ENCODE measurements at places on chromosomes 7 and 10. TPM values are rescaled to one million over a fixed set of nuclear protein-coding genes. Genes with fewer than 3 reads are reported as not detected.
A peak's percentile ranks its signal among the peaks of the same experiment; 100 is the strongest.

DNA sequence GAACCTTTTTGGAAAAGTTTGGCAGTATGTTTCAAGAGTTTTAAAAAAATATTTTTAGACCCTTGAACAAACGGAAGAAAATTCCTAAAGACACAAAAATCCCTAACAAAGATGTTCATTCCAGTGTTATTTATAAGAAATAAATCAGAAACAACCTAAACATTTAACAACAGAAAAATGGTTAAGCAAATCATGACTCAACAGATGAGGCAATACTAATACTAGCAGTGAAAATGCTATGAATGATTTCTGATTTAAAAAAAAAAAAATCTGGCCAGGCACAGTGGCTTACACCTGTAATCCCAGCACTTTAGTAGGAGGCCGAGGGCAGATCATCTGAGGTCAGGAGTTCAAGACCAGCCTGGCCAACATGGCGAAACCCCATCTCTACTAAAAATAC is 61.0 kb downstream of the ARHGAP12 start:
- peaks cover 3% of the 10 kb centered on the region for H3K4me1 ChIP-seq
- DNase-seq = no peak
- no peak overlapping the region for H3K4me3 ChIP-seq
- H3K27me3 ChIP-seq = no peaks in the 10 kb centered on the region
- no peak overlapping the region for H3K27ac ChIP-seq
- no peaks in the 10 kb centered on the region for H3K36me3 ChIP-seq

- no peaks in the 10 kb centered on the region for H3K27me3 ChIP-seq
- peaks cover 9% of the 10 kb centered on the region for H3K36me3 ChIP-seq
- DNase-seq = no peak
- H3K27ac ChIP-seq = no peak overlapping the region
- H3K4me1 ChIP-seq = no peaks in the 10 kb centered on the region
Observed at GRCh38 chr10:119824299-119824698, 48.3 kb downstream of the MCMBP start.

GRCh38 chr7:90988516-90988915 is 275.7 kb upstream of the FZD1 start:
- DNase-seq = no peak
- no peaks in the 10 kb centered on the region for H3K27me3 ChIP-seq
- no peak overlapping the region for H3K27ac ChIP-seq
- H3K36me3 ChIP-seq = no peaks in the 10 kb centered on the region
- H3K4me1 ChIP-seq = no peaks in the 10 kb centered on the region
- no peak overlapping the region for H3K4me3 ChIP-seq

DNA sequence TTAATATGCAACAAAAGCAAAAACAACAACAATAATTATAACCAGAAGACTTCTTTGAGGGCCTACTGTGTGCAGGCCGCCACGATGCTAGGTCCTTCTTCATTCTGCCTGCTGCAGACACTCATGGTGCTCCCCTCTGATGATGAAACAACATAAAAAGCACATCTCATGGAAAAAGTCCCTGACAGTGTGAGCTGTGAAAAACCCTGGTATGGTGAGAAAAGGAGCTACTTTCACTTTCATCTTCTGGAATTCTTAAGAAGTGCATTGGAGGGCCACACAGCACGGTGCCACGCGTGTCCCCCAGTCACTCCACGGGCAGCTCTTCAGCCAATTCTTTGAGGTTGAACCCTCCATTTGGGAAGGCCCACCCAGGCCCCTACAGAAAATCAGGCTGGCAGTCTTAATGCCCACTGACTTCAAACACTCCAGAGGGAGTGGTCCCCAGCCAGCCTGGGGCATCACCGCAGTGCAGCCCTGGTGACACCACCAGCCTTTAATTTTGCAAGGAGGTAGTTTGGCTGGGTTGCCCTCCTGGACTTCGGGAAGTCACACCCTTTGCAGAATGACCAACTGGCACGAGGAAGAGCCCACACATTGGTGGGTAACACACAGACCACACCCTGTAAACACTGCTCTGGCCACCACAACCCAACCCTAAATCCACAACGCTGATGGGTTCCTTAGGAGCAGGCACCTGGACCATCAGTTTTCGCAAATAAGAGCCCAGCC is 7.7 kb downstream of the KCNMA1 start:
- H3K36me3 ChIP-seq = no peaks in the 10 kb centered on the region
- H3K27me3 ChIP-seq = no peaks in the 10 kb centered on the region
- H3K4me1 ChIP-seq = peaks cover 43% of the 10 kb centered on the region
- peak overlapping the region; percentile 36 for H3K4me3 ChIP-seq
- peak overlapping the region; percentile 86 for H3K27ac ChIP-seq
- DNase-seq = peak; percentile 62

GRCh38 chr7:134701272-134701671 is 54.6 kb downstream of the BPGM start:
- H3K4me1 ChIP-seq = peaks cover 2% of the 10 kb centered on the region
- DNase-seq = no peak
- H3K36me3 ChIP-seq = no peaks in the 10 kb centered on the region
- H3K27ac ChIP-seq = no peak overlapping the region
- no peak overlapping the region for H3K4me3 ChIP-seq

- no peaks in the 10 kb centered on the region for H3K27me3 ChIP-seq
- H3K4me1 ChIP-seq = peaks cover 8% of the 10 kb centered on the region
- H3K27ac ChIP-seq = no peak overlapping the region
- no peak for DNase-seq
- H3K36me3 ChIP-seq = no peaks in the 10 kb centered on the region
Observed at GRCh38 chr10:46250481-46250880, 36.3 kb upstream of the ANTXRL start.

DNA sequence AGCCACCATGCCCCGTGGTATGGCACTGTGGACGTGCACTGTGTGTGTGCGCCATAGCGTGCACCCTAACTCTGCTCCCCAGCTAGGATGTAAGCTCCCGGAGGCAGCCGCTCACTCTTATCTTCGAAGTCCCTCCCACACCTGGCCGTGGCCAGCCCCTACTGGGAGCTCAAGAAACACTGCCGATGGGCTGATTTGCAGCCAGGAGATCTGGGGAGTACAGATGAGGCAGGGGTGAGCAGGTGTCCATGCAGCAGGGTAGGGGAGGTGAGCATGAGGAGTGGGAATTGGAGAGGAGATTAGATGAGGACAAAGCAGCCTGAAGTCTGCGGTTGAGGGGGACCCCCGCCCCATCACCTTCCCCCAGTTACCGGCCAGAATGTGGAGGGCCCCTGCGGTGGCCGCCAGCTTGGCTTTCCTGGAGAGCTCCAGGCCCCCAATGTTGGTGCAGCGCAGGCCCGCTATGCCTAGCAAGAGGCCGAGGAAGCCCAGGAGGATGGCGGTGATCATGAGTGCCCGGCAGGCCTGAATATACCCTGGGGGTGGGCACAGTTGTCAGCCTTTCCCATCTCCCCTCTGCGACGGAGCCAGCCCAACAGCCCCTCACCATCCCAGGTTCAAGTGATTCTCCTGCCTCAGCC is 3.6 kb downstream of the CLDN15 start:
- H3K27me3 ChIP-seq = no peaks in the 10 kb centered on the region
- peaks cover 15% of the 10 kb centered on the region for H3K36me3 ChIP-seq
- DNase-seq = no peak
- H3K4me1 ChIP-seq = no peaks in the 10 kb centered on the region
- H3K27ac ChIP-seq = no peak overlapping the region

Gene CELF2
- 26.6 TPM for total RNA-seq

DNA sequence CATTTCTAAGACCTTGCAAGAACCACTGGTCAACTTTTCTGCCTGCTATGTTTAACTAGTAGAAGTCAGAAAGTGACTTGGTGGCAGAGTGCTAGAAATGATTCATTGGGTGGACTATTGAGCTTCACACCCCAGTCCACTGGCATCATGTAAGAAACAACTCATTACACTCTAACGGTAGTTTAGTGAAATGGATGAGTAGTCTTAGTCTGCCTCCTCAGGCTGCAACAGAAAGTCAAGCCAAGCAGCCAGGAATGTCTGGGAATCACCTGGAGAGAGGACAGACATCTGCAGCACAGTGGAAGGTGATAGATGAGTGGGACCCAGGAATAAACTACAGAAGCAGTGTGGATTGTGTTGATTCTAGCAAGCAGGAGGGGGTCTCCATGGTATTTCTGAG is 125.4 kb downstream of the AUTS2 start:
- H3K27ac ChIP-seq = no peak overlapping the region
- H3K4me3 ChIP-seq = no peak overlapping the region
- no peak for DNase-seq
- no peaks in the 10 kb centered on the region for H3K36me3 ChIP-seq
- no peaks in the 10 kb centered on the region for H3K27me3 ChIP-seq

- H3K4me3 ChIP-seq = no peak overlapping the region
- H3K4me1 ChIP-seq = no peaks in the 10 kb centered on the region
- H3K27ac ChIP-seq = no peak overlapping the region
Observed at GRCh38 chr7:70033226-70033625, 435.0 kb downstream of the AUTS2 start.

GRCh38 chr10:96271016-96271815 is at the start of gene BLNK:
Gene BLNK (minus strand): TSS chr10:96271569. CDS start chr10:96271398, 171 bp downstream.
- H3K27ac ChIP-seq = peak within 1 kb of the TSS; percentile 79
- no peaks in the 10 kb centered on the region for H3K36me3 ChIP-seq
- peaks cover 4% of the 10 kb centered on the region for H3K4me1 ChIP-seq
- peak within 1 kb of the TSS; percentile 40 for H3K4me3 ChIP-seq
- no peaks in the 10 kb centered on the region for H3K27me3 ChIP-seq

DNA sequence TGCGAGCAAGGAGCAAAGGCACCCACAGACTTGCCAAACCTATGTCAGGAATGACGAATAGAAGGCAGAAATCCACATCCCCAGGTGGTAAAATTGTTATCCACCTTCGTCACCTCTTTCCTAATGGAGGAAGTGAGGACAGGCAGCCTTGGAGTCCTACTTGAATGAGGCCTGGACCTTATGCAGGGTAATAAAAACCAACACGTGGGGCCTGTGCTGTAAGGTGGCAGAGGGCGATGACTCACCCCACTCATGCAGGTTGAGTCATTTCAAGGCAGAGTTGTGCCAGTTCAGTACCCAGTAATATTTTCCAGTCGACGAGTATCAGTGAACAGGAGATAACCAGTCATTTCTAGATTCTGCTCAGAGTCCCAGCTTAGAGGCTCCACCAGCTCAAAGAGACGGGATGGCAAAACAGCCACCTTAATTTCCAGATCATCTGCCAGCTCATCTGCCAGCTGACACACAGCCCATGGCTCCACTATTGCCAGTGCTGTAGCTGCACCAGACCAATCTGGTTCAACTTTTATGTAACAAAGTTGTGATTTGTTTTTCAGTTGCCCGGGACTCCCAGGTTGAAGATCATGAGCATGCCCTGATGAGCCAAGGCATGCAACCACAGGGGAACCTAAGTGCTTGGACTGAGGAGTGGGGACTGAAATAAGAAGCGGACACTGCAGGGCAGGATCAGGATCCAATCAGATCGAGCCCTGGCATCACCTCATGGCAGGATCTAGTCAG is 176.2 kb upstream of the ITGB1 start:
- H3K27me3 ChIP-seq = no peaks in the 10 kb centered on the region
- H3K4me3 ChIP-seq = no peak overlapping the region
- no peaks in the 10 kb centered on the region for H3K36me3 ChIP-seq
- DNase-seq = peak; percentile 76
- no peaks in the 10 kb centered on the region for H3K4me1 ChIP-seq

DNA sequence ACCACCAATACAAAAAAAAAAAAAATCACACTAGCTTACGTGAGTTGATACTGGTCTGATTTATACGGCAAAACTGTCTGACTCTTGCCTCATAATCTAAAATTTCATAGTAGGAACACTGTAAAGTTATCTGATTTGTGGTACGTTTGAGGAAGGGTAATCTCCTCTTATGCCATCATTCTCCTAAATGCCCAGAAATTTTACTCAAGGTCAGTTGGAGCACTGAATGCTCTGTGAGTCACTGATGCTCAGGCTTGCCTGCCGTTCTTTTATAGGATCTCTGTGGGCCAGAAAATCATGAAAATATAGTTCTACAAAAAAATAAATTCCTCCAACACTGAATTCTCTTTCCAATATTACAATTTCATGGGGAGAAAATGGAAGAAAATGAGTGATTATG is 135.7 kb downstream of the PDE1C start:
- no peaks in the 10 kb centered on the region for H3K36me3 ChIP-seq
- no peak for DNase-seq
- no peaks in the 10 kb centered on the region for H3K27me3 ChIP-seq
- no peaks in the 10 kb centered on the region for H3K4me1 ChIP-seq

- DNase-seq = no peak
- H3K4me1 ChIP-seq = no peaks in the 10 kb centered on the region
- no peaks in the 10 kb centered on the region for H3K36me3 ChIP-seq
- H3K27me3 ChIP-seq = no peaks in the 10 kb centered on the region
- H3K4me3 ChIP-seq = no peak overlapping the region
Observed at GRCh38 chr10:75865413-75866299, 434.2 kb downstream of the LRMDA start.

DNA sequence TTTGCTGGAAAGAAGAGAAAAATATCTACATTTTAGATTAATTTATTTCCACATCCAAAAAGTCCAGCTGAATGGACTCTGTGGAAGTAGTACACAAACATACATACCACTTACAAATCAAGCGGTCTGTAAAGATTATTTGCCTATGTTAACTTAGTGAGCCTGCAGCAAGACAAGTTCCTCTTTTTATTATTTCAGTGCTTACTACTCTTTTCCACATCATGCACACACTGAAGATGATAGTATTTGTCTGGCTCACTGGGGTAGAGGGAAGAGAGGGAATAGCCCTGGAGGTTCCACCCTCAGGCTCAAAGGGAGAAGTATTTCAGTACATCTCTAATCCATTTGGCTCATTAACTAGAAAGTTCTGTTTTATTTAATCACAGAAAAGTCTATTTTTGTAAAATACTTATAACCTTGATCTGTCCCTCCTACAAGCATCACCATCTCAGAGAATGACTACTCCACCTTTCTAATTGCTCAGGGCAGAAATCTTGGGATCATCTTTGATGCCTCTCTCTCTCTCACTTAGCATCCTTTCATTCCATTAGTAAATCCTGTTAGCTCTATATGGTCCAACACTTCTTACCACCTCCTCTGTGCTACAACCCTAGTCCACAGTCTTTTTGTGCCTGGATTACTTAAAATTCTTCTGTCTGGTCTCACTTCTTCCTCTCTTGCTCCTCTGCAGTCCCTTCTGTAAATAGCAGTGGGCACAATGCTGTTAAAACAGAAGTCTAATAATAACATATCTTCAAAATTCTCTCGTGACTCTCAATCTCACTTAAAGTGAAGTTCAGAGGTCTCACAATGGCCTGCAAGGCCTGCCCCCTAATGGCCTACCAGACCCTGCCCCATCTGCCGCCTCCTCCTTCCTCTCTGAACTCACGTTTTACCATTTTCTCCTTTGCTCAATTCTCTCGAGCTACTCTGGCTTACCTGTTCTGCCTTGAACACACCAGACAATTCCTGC is 64.3 kb upstream of the CCDC6 start:
- H3K27me3 ChIP-seq = no peaks in the 10 kb centered on the region
- DNase-seq = no peak
- H3K36me3 ChIP-seq = no peaks in the 10 kb centered on the region
- no peak overlapping the region for H3K4me3 ChIP-seq

GRCh38 chr7:65251851-65252620 is 121.6 kb upstream of the ZNF92 start:
- peak overlapping the region; percentile 91 for H3K4me3 ChIP-seq
- no peak overlapping the region for H3K27ac ChIP-seq
- DNase-seq = no peak
- H3K27me3 ChIP-seq = no peaks in the 10 kb centered on the region
- no peaks in the 10 kb centered on the region for H3K36me3 ChIP-seq

All from ascending aorta (tissue), 2 donors.